Bronchial epithelial cell (primary cell): ENCODE measurements at places on chromosomes 12 and 14. TPM values are rescaled to one million over a fixed set of nuclear protein-coding genes. Genes with fewer than 3 reads are reported as not detected.
A peak's percentile ranks its signal among the peaks of the same experiment; 100 is the strongest.

- no peak for DNase-seq
These were observed 236.4 kb downstream of the VRK1 start for GRCh38 chr14:97033556-97034081.

DNA sequence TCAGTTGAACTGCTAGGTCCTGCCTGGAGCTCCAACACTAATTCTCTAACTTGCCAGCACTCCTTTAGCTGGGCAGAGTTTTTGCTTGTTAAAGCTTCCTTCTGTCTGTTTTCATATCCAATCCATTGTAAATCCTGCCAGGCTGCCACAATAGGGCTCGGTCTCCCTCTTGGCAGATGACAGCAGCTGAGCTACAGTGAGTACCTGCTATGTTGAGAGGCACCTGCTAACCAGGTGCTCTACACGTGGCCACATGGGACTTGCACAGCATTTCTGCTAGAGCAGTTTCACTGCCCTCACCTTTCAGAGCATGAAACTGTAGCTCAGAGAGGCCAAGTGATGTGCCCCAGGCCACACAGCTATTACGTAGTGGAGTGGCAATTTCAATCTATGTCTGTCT lies 106.6 kb upstream of the NOS1 start:
- no peak for DNase-seq

Gene APAF1
- 9.1 and 12.4 TPM in 2 replicates for total RNA-seq

Gene CCDC196
- not detected in 2 replicates for total RNA-seq

DNA sequence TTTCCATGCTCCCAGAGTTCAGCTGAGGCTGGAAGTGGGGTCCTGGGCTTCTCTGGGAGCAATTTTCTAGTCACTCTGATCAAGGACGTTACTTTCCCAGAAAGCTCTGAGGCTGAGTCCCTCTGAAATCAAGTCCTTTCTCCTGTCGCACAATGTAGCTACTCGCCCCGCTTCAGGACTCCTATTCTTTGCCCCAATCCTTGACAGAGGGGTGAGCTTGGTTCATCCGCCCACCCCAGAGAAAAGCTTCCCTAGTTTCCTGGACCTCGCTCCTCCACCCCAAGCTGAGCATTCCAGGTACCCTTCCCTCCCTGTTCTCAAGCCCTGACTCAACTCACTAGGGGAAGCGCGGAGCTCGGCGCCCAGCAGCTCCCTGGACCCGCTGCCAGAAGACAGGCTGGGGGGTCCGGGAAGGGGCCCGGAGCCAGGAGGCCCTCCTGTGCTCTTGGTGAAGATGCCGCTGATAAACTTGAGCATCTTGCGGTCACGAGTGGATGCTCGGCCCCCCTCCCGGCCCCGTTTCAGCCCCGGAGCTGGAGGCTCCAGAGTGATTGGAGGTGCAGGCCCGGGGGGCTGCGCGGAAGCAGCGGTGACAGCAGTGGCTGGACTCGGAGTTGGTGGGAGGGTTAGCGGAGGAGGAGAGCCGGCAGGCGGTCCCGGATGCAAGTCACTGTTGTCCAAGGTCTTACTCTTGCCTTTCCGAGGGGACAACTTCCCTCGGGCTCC lies 1.6 kb downstream of the AGAP2 start:
- no peak for DNase-seq

Gene PYGL
- 71.1 and 94.2 TPM in 2 replicates for total RNA-seq

DNA sequence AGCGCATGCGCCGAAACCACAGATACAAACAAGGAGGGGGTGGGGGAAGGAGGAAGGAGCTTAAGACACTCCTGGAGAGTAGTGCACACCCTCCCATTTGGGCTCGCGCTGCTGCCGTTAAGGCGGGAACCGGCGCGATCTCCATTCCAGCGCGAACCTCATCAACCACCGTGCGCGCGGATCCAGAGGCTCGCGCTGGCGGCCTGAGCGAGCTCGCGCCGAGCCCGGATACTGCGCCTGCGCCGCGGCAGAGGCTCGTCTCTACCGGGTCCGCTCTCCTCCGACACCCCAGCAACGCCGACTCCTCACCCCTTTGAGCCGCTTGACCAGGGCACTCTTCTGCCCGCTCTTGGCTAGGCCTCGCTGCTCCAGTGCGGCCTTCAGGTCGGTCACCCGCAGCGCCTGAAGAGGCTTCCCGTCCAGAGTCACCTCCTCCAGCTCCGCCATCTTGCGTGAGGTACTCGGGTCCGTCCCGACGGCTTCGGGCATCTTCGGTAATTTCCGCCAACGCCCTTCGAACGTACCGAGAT lies at the start of gene ACIN1:
ACIN1 (minus strand) TSS at position 471 of the 530 bp plus-strand sequence; CDS start at position 447, 24 bp downstream.
- peak; percentile 73 for DNase-seq

DNA sequence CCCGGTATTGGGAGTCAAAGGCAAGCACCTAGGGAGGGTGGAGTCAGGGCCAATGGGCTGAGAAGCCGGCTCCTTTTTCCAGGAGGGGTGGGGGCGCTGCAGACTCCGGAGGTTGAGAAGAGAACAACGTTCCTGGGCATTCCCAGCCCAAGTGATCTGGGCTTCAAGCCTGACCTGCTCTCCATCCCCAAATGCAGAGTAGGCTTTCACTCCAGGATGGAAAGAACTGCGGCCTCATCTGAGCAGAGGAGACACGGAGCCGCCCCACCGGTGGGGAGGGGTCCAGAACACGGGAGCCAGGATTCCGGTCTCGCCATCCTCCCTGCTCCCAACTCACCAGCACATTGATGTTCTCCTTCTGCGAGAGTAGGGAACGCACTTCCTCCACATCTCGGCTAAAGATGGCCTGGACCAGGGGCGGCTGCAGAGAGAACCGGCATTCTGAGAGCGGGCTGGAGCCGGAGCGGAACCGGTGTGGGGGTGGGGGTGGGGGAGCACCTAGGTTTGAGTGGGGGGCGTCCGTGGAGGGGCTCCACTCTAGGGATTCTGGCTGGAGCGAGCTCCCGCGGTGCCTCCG lies 605 bp downstream of the ANKRD52 start:
- peak; percentile 44 for DNase-seq
